H54 (cell line): ENCODE measurements at places on chromosomes 1 and 21.

DNA sequence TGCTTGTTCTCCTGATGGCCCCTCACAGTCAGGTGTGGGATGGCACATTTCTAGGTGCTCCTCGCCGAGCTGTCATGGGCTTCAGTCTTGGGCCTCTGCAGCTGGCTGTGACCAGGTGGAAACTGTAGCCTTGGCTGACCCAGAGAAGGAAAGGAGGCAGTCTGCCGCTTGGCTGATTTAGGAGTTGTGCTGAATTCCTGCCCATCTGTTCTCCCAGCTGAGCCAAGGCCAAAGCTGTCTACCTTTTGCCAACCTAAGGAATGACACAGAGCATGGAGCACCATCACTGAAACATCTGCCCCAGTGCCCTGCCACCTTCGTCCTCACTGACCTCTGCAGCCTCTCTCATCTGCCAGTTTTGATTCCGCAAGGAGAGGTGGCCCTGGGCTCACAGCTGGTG lies 27.9 kb downstream of the UTP25 start:
- DNase-seq, result no peak

- no peak for DNase-seq
These were observed 213.3 kb upstream of the ZRANB2 start for GRCh38 chr1:71294178-71294577.

- no peak for DNase-seq
These were observed 69.8 kb downstream of the CR1 start for GRCh38 chr1:207565546-207566468.

DNA sequence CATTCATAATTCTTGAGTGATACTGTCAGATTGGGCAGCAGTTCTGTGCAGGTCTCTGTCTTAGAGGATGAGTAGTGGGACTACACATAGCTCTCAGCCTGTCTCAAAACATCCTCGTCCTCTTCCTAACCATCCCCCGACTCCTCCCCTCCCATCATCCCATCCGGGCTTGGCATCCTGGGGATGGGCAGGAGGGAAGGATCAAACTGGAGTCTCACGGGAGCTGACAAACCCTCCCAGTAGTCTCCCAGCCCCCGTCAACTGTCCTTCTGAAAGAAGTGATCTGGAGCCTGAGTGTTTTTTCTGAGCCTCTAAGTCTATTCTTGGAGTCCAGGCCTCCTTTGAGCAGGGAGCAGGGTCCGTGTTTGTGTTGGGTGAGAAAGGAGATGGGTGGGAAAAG lies 102.0 kb downstream of the PAX7 start:
- no peak for DNase-seq
